ENCODE measurements at places on chromosomes 11 and 22. TPM values are rescaled to one million over a fixed set of nuclear protein-coding genes. Genes with fewer than 3 reads are reported as not detected.

- no peak overlapping the region for H3K4me3 ChIP-seq
- no peaks in the 10 kb centered on the region for H3K36me3 ChIP-seq
- H3K27me3 ChIP-seq, result peaks cover 7% of the 10 kb centered on the region
- DNase-seq, result peak; percentile 38
Measured at GRCh38 chr11:11480971-11481370, 127.9 kb upstream of the CSNK2A3 start.

MYRF gene
- total RNA-seq, result 1.6 TPM

- H3K4me3 ChIP-seq, result no peak overlapping the region
- no peak overlapping the region for H3K27ac ChIP-seq
- H3K4me1 ChIP-seq, result no peaks in the 10 kb centered on the region
- H3K27me3 ChIP-seq, result no peaks in the 10 kb centered on the region
Measured at GRCh38 chr11:33347490-33348125, 90.4 kb downstream of the HIPK3 start.

NXPE1 gene
- not detected for total RNA-seq

- peak; percentile 27 for DNase-seq
- H3K4me3 ChIP-seq, result no peak overlapping the region
- no peaks in the 10 kb centered on the region for H3K27me3 ChIP-seq
- peaks cover 2% of the 10 kb centered on the region for H3K36me3 ChIP-seq
- H3K4me1 ChIP-seq, result peaks cover 2% of the 10 kb centered on the region
Measured at GRCh38 chr22:28237112-28237511, 318.1 kb upstream of the PITPNB start.

DNA sequence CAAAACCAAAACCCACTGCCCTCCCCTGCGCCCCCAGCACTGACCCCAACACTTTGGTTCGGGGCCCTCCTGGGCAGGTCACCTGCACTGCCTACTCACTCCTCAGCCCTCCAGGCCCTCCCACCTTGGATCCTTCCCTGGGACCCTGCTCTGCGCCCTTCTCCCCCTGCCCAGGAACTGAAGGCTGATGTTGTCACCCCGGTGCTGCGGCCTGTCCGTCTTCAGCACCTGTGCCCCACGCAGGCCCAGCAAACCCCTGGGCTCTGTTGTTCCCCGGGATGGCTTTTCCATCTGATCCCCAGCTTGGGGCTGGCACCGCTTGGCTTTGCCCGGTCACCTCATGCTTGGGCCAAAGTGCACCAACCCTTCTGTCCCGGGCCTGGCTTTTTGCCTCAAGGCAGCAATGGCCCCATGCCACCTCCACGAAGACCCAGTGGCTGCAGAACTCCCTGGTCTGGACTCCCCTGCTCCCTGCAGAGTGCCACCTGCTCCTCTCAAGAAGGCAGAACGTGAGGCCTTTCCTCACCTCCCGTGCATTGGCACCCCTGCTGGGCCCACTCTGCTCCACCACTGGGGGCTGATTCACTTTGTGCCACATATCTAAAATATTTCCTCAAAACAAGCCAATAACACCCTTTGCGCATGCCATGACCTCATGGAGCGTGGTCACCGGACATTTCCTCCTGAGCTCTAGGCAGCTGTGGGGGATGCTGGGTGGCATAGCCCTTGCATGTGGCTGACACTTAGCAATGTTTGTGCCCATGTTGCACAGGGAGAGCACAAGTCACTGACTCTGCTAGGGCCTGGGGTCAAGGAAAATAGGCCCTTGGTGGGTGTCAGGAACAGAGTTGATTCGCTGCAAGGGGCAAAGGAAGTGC, 8.8 kb downstream of the PPM1F start:
- peak overlapping the region; percentile 5 for H3K27ac ChIP-seq
- H3K4me1 ChIP-seq, result peaks cover 25% of the 10 kb centered on the region
- peaks cover 27% of the 10 kb centered on the region for H3K36me3 ChIP-seq
- no peak for DNase-seq
- no peak overlapping the region for H3K4me3 ChIP-seq

NCF4 gene
- total RNA-seq, result not detected

DNA sequence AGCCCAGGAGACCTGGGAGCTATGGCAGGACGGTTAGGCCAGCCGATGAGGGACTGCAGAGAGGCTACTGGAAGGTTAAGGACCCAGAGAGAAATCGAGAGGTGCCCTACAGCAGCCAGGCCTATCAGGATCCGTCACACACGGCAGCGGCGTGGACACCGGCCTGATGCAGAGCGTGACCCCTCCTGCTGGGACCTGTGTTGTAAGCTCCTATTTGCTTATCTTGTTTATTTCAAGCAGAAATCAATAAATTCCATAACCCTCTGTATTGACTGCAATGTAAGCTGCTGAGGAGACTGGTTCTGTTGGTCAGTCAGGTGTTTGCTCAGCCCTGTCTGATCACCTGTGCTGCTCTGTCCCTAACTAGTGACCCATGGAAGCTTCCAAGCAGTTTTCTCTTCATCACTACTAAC, 39.9 kb downstream of the PPP2R1B start:
- H3K4me3 ChIP-seq, result no peak overlapping the region
- DNase-seq, result no peak
- peaks cover 11% of the 10 kb centered on the region for H3K4me1 ChIP-seq

DNA sequence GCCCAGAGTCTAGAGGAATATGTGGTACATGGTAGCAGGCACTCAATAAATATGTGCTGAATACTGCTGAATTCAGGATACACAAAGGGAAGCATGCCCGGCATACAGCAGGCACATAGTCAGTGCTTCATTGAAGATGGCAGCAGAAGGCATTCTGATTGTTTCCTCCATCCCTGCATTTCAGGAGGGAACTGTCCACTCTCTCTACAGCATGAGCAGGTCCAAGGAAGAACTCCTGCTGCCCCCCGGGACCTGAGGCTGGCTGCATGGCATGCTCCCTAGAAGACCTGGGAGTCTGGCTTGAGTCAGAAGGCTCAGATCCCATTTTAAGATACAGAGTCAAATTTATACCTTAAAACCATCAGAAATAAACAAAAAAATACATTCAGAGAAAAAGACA, 319.3 kb upstream of the NARS2 start:
- no peak overlapping the region for H3K27ac ChIP-seq
- peaks cover 7% of the 10 kb centered on the region for H3K36me3 ChIP-seq
- H3K27me3 ChIP-seq, result no peaks in the 10 kb centered on the region
- no peaks in the 10 kb centered on the region for H3K4me1 ChIP-seq
- no peak overlapping the region for H3K4me3 ChIP-seq

GRCh38 chr11:76861490-76861953, 804 bp downstream of the ACER3 start:
- no peaks in the 10 kb centered on the region for H3K36me3 ChIP-seq
- peak overlapping the region; percentile 94 for H3K4me3 ChIP-seq
- H3K27ac ChIP-seq, result peak overlapping the region; percentile 78
- H3K27me3 ChIP-seq, result no peaks in the 10 kb centered on the region
- no peak for DNase-seq
- peaks cover 6% of the 10 kb centered on the region for H3K4me1 ChIP-seq

DNA sequence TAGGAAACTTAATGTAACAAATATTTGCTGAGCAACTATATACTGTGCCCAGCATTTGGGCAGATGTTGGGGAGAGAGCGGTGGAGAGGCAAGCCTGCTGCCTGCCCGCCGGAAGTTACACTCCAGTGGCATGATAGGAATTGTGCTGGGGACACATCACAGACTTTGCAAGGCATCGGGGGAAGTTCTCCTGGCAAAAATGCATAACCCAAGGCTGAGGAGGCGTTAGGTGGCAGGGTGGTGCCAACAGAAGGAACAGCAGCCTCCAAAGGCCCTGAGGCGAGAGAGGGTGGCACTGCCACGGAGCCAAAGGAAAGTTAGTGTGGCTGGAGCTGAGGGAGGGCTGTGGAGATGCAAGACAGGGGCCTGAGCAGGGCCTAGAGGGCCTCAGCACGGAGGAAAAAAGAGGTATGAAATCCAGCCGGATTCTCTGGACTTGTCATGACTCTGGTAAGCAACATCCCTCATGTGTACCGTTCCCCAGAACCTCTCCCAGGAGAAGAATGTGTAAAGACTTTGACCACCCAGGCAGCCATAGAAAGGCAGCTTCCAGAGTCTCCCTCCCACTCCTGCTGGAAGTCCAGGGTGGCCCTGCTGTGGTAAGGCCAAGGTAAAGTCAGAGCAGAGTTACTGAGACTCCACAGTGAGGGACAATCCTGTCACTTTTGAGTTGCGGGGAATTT, 76.1 kb upstream of the RAB1B start:
- no peaks in the 10 kb centered on the region for H3K27me3 ChIP-seq
- H3K4me3 ChIP-seq, result no peak overlapping the region
- no peak overlapping the region for H3K27ac ChIP-seq
- H3K36me3 ChIP-seq, result peaks cover 6% of the 10 kb centered on the region
- DNase-seq, result no peak
- peaks cover 11% of the 10 kb centered on the region for H3K4me1 ChIP-seq

GRCh38 chr11:22343371-22344032, 5.3 kb downstream of the SLC17A6 start:
- no peak overlapping the region for H3K4me3 ChIP-seq
- peaks cover 37% of the 10 kb centered on the region for H3K27me3 ChIP-seq
- no peaks in the 10 kb centered on the region for H3K36me3 ChIP-seq
- DNase-seq, result no peak

DNA sequence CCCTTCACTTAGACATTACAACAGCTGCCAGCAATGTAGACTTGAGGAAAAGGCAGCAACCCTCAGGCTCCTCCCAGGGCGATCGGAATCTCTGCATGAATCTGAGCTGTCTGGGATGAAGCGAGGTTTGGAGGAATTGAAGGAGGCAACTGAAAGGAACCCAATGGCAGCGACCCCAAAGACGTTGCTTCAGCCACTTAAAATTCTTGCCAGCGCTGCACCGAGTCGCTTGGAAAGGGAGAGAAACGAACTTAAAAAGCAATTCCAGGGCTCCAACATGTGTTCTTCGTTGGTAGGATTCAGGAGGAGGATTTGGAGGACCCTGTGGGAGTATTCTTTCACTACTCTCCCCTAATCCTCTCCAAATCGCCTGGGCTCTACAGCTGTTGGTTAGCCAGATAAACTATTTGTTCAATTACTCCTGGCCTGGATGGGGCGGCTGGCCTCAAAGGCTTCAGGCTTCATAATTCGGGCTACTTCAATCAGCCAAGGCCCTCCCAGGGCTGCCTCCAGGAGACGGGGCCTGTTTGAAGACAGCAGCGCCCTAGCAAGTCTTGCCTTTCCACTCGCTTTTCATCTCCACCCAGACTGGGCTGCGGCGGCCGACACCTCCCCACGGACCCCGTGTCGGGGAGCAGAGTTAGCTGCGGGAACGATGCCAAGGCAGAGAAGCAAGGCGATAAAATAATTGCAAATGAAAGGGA, 72.4 kb upstream of the TMEM45B start:
- DNase-seq, result no peak
- no peaks in the 10 kb centered on the region for H3K4me1 ChIP-seq
- H3K27me3 ChIP-seq, result peaks cover 7% of the 10 kb centered on the region
- no peak overlapping the region for H3K27ac ChIP-seq
- no peak overlapping the region for H3K4me3 ChIP-seq

UBQLNL gene
- total RNA-seq, result not detected
